ENCODE measurements at places on chromosomes 16 and 17. TPM values are rescaled to one million over a fixed set of nuclear protein-coding genes. Genes with fewer than 3 reads are reported as not detected.

CHST4 gene
- total RNA-seq, result not detected

GCGR gene
- 12.4 TPM for total RNA-seq

TRAPPC2L gene
- 24.9 TPM for total RNA-seq

SLC25A11 gene
- total RNA-seq, result 30.3 TPM

SEBOX gene
- total RNA-seq, result not detected

MYL4 gene
- total RNA-seq, result not detected

All from tibial nerve (tissue), 4 donors.